Bronchial epithelial cell (primary cell): ENCODE measurements at places on chromosomes 7 and 10.

DNA sequence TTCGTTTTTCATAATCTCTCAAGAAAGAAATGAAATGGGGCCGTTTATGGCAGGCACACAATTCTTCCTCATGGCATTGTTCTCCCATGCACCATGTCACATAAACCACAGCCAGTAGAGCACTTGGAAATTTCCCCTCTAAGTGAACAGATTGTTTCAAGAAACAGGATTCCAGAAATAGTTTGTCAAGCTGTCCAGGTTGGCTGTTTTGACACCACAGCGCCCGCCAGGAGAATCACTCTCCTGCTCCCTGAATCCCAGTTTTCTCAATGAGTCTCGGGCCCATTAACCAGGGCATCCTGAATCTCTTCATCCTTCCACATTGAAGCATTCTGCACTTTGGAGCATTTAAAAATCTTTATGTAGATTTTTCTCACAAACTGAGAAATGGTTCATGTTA is 172.2 kb upstream of the NEBL start:
- no peak for DNase-seq

- DNase-seq: no peak
These were observed 167.0 kb downstream of the SFMBT2 start for GRCh38 chr10:7243873-7244272.

DNA sequence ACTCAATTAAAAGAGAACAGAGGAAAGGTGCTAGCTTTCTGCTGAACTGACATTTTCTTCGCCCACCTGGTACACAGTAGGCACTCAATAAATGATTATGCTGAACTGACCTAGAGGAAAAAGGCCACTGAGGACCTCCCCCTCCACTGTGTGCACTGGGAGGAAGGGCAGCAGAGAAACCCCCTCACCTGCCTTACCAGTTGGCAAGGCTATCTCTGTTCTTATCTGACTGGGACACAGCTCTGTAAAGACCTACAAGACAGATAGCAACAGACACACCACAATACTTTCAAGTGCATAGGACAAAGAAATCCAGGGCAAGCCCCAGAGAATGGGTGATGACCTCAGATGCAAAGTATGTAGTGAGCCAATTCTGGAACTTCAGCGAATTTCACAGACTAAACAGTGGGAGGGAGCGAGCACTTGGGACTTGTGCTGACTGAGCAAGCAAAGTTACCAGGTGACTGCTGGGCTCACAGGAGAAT is 30.4 kb downstream of the PDLIM1 start:
- DNase-seq: peak; percentile 89

DNA sequence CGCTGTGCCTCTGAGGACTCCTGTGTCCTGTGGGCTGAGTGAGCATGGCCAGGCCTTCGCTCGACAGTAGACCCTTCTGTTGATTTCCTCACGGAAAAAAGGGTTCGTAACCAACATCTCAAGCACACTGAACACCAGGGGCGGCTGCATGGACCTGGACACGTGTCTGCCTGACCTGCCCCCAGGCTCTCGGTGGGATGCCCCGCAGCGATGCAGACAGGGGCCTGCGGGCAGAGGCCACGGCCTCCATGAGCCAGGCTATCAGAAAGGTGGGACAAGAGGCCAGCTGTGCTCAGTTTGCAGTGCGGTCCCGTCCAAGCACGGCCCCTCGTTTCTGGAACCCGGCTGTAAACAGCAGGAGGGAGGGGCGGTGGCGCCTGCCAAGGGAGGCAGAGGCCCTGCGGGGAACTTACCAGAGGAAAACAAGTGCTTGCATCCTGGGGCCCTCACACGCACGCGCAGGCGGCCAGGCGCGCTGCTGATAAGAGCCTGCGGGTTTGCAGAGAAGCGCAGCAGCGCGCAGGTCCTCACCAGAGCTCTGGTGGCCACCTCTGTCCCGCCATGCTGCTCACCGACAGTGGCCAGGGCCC is 10.6 kb downstream of the GPR146 start:
- no peak for DNase-seq

GRCh38 chr7:28301148-28301641 is 111.1 kb upstream of the CREB5 start:
- peak; percentile 80 for DNase-seq

DNA sequence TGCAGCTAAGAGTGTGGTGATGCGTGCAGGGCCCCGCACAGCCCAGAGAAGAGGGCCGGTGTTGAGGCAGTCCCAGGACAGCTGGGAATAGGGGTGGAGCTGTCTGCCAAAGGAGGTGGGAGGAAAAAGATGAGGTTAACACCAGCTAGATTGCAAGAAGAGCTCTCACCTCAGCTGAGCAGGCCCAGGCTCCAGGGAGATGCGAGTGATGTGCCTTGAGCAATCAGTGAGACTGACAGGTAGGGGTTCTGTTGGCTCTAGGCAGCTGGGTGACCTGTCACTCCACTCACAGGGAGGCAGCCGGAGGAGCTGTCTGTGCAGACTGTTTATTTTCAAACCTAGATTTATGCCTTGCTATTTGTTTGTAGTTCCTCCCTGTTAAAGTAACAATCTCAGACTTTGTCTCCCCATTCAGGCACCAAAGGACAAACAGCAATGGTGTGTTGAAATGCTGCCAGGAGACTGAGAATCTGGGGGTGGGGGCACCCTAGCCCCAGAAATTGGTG is 205.1 kb upstream of the CXCL12 start:
- no peak for DNase-seq

- DNase-seq: no peak
These were observed 26.0 kb upstream of the TMEM140 start for GRCh38 chr7:135121868-135122267.
